ENCODE measurements at places on chromosomes 6 and 20.
A peak's percentile ranks its signal among the peaks of the same experiment; 100 is the strongest.

DNA sequence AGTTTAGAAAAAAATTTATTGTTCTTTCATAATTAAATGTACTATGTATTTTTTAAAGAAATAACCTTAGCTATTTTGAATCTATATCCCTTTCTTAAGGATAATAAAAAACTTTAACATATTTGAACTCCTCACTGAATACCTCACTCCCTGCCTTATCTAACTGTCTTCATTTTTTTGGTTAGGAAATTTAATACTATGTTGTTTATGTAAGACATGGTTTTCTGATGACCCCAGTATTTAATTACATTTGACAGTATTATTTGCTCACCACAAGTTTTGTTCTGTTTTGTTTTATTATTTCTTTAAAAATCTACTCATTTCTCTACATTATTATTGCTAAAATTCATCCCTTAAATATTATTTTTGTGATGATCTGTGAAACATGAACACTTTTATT, 394.4 kb upstream of the ADGRB3 start:
- DNase-seq: no peak

DNA sequence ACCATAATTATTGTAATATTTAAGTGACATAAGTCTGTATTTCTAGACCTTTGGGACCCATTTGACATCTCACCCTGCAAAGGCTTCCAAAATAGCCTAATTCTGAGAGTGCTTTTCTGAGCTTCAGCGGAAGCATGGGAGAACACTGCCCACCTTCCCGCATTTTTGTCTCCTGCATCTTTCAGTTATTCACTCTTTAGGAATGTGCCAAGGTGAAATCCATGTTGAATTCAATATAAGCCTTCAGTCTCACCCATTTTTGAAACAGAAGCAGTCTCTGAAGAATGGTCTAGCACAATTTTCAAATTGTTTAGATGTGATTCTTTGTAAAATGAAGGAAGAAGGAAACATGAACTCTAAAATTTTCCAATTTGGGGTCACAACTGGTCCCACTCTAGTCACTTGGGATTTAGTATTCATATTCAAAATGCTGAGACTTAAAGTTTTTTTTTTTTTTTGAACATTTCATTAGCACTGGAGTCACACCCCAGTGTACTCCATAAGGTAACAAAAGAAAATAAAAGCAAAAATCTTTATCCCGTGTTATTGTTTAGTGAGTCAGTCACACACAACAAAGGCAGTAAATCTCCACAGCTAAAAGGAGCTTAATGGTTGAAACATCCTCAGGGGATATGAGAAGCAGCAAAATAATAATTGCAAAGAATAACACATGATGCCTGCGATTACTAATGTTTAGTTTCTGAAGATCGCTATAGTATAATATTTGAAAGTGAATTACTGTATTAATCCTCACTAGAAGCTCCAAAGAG, 479.9 kb upstream of the BTBD3 start:
- DNase-seq: no peak

- DNase-seq: no peak
Observed at GRCh38 chr6:73989428-73989827, 293.4 kb downstream of the CD109 start.

- no peak for DNase-seq
Observed at GRCh38 chr6:5174244-5174643, 86.5 kb downstream of the LYRM4 start.

GRCh38 chr20:47727170-47727880, 58.0 kb downstream of the SULF2 start:
- DNase-seq: peak; percentile 100

GRCh38 chr20:44448753-44449546, 26.7 kb upstream of the TTPAL start:
- DNase-seq: peak; percentile 11

- no peak for DNase-seq
Observed at GRCh38 chr6:29976253-29976587, 33.9 kb downstream of the HLA-A start.

DNA sequence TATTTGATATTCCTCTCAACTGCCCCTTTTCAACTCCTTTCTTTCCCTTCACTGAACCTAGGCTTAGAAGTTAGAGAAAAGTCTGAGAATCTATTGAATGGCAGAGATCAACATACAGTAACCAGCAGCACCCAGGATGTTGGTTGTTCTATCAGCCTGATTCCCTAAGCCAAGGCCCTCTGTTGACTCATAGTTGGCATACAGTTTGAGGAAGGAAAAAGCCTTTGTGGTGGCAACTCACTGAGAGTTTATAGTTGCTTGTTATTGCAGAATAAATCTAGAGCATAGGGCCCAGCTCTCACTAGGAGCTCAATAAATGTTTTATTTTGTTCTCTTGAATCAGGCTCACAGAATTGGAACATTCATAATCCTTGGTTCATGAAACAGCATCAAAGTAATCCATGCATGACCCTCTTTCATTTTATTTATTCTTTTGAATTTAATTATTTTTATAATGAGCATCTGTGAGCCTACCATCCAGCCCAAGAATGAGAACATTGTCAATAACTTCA, 119.1 kb upstream of the ADGRF1 start:
- peak; percentile 87 for DNase-seq

GRCh38 chr20:36313926-36314325, 7.8 kb downstream of the DLGAP4 start:
- no peak for DNase-seq

GRCh38 chr6:105484238-105485161, 81.6 kb upstream of the PREP start:
- DNase-seq: peak; percentile 13

DNA sequence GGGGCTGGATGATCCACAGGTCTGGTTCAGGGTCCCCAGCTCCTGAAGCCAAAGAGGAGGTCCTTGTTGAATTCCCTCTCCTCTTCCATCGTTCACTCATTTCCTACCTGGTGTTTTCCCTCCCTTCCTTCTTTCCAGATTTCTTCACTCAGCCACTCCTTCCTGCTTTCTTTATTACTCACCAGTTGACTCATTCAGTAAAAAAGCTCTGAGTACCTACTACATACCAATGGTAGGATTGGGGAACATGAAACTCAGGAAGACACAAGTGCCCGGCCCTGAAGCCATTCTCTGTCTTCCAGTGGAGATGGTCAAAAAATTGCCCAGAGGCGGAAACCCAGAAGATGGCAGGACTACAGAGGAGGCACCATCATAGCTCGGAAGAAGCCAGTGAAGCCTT, 11.9 kb upstream of the NSFL1C start:
- peak; percentile 10 for DNase-seq

DNA sequence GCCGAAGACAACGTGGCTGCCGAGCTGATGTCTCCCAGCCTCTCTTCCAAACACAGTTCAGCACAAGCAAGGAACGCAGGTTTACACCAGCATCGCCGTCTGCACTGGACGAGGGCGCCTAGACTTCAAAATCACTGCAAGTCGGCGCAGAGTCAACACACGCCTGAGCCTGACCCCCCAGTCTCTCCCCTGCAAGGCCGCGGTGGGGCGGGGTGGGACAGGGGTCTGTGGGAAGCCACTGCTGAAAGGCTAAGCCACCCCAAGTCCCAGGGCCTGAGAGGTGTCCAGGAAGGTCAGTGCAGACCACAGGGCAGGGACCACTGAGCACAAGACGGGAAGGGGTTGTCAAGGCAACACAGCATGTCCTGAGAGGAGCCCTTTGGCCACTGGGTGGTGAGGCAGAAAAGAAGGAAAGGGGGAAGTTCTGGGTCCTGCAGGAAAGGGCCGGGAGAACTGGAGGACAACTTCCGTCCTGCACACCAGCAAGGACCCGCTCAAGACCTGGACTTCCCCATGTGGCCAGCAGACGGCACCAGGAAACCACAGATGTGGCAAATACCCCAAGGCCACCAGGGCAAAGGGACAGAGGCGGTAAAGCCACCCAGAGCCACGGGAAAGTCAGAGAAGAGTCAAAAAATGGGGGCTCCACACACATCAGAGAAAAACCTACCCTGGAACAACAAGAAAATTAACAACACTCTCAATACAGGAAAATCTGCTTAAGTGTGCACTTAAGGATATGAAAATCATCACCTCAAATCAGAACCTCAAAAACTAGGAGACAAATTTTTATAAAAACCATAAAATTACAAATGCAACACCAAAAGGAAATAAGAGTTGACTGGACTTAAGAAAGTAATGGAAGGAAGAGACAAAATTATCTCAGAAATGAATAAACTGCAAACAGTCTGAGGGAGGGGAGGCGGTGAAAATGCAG, 84.8 kb downstream of the TAF4 start:
- peak; percentile 54 for DNase-seq

DNA sequence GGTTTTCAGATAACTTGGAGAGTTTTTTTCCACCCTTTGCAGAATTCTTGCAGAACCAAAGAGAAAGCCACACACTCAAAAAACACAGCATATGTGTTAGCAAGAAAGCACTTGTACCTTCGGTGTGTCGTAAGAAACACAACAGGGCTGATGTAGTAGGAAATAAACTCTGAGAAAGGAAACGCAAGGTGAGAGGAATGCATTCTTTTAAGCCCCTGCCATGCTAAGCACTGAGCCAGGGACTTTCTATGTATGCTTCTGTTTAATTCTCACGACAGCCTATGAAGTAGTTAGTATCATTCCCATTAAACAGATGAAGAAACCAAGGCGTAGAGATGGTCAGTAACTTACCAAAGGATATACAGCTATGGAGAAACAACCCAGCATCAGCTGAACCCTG, 23.1 kb downstream of the NEDD9 start:
- no peak for DNase-seq

DNA sequence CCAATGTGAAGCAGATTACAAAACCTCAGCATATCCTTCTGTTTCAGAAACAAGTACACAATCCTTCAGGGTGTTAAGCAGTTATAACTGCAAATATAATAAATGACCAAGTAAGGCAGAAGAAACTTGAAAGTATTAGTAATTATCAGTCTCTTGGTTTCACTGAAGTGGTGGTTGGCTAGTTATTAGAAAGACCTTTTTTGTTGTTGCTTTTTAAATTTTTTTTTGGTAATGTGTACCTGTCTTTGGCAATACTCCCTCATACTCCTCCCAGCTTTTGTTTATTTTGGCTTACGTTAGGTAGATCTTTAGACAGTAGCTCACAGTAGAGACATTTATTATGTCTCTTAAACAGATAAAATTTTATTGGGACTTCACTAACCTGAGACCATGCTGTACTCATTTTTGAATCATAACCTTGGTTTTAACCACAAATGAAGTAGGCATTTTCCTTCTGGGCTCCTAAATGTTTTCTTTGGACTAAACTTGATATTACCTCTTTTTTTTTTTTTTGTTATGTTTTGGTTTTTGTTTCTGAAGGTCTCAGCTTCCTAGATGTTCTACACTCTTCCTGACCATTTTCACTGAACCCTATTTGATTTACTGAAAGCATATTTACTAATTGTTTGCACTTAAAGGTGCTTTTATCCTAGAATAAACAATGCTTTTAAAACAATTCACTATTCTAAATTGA, 6.4 kb downstream of the CD2AP start:
- DNase-seq: no peak

DNA sequence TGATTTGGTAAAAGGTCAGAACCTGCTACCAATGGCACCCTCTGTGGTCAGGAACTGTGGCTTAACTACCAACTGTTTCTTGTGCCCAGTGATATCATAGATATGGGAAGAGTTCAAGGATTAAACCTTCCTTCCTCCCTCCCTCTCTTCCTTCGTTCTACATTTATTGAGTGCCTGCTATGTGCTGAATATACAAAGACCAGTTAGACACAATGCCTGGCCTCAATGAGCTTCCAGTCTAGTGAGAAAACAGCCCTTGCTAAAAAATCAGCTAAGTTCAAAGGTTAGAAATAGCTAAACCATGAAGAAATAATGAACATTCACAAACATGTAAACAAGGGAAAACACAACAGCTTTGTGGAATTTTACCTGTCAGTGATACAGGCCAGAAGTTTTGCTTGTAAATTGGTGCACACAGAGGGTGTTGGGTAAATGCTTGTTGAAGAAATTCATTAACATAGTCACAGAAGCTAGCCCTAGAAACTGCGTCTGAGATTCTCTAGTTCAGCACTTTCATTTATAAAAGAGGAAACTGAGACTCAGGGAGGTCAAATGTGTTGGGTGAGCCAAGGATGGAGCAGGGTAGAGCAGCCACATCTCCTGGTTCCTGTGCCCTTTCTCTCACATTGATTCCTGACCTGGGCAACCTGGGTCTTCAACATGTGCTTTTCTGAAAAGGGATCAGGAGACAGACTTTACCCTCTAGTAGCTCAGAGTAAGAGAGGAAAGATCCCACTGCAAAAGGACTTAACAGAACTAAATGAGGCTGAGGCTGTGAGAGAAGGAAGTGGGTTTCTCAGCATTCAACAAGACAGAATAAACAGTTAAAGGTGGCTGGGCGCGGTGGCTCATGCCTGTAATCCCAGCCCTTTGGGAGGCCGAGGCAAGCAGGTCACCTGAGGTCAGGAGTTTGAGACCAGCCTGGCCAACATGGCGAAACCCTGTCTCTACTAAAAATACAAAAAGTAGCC, 14.4 kb upstream of the FOXO3 start:
- DNase-seq: no peak

GRCh38 chr6:7137335-7138045, 29.7 kb downstream of the RREB1 start:
- DNase-seq: peak; percentile 55

- no peak for DNase-seq
Observed at GRCh38 chr20:5270603-5271002, 46.2 kb downstream of the PROKR2 start.

DNA sequence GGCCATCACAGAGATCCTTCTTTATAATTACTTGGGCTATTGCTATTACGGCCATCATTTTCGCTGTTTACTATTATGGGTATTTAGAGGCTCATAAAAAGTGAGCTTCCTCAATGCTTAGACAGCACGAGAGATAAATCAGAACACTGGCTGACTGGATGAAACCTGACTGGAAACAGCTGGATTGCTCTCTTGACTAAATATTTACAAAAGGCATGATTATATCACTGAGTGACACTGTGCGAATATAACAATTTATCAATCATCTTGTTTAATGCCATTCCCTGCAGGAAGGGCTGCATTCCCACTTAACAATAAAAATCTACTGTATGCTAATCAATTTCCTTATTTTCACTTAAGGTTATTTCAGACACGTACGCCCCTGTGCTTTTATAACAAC, 260.1 kb upstream of the ARID1B start:
- no peak for DNase-seq

DNA sequence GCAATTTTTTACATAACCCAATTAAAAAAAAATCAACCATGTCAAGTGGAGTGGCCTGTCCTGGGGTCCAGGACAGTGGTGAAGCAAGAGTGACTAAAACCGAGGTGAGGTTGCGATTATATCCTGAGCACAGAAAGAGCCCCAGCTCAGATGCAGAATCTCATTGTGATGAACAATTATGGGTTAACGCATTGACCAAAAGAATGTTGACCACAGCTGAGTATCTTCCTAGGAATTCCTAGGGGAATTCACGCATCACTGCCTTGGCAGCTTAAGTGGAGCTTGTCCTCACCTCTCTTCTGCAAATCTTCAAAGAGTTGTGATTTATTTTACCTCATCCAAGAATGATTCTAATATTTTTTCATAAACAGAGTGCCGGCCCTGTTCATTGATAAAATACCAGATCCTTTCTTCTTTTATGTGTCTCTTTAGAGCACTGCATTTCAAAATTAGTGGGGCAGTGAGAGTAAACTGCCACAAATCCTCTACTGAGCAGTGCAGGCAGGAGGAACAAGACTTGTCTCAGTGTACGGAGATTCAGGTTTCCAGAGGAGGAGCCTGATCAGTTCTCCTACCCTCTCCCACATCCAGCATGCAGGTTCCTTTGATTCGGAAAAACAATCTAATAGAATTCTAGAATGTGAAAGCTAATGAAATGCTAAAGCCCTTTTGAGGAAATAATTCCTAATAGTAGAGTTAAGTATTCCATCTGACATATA, 60.1 kb upstream of the ZNF184 start:
- no peak for DNase-seq

- DNase-seq: peak; percentile 71
Observed at GRCh38 chr6:24929242-24929641, 6.5 kb downstream of the RIPOR2 start.

All from CD14-positive monocyte (primary cell).